Fibroblast of villous mesenchyme (primary cell): ENCODE measurements at places on chromosomes 6 and 20. TPM values are rescaled to one million over a fixed set of nuclear protein-coding genes. Genes with fewer than 3 reads are reported as not detected.

DNA sequence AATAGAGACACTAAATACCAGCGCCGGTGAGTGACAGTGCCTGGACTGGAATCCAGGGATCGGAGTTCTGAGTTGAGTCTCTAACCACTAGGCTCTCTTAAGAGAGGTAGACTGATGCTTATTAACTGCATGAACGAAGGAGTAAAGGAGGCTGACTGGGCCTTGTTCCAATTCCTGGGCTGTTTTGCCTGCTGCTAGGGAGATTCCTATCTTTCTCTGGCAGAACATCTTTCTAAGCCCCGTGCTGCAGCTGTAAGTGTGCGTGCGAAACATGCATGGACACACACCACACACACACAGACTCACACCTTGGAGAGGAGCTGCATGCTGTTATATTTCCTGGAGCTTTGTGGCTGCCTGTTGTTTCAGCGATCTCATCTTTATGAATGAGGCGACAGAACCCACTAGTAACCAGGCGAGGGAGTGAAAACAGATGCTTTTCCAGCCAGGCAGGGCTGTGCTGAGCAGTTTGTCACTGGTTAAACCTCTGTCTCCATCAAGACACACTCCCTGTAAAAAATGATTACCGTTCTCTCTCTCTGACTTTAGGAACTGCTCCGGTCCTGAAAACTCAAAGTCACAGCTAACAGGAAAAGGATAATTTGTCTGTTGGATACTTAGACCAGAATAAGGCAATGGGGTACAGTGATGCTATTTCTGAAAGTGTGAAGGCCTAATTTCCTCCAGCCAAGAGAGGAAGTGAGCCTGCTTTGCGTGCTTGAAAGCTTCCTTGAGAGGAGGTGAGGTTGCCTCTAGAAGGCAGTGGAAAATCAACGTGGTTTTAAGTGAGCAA is 157.4 kb upstream of the ZNF217 start:
- DNase-seq: peak; percentile 94

GRCh38 chr20:15675813-15676484 is 897.3 kb downstream of the KIF16B start:
- no peak for DNase-seq

DNA sequence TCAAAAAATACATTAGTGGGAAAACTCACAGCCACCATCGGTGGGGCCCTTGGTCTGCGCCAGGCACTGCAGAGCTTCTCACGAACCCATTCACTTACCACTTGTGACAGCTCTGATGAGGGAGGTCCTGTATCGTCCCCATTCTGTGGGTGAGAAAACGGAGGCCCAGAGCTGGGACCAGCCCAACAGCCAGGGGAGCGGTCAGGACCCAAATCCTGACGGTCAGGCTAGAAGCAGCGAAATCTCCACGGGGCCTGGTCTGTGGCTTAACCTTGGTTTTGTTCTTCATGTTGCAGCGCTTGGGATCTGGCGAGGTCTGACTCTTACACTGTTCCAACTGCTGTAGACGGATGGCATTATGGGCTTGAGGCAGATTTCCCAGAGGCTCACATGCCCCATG is 7.7 kb upstream of the VSX1 start:
- DNase-seq: no peak

The LGSN gene
- under 0.01 and 0.32 TPM in 2 replicates for total RNA-seq

GRCh38 chr6:105121981-105122380 is 57.8 kb downstream of the POPDC3 start:
- DNase-seq: peak; percentile 5

The KIZ gene
- 15.5 TPM in 2 replicates for total RNA-seq

- no peak for DNase-seq
Observed at GRCh38 chr6:42236030-42236429, 18.4 kb upstream of the MRPS10 start.

The AHCY gene
- 81.5 and 94.6 TPM in 2 replicates for total RNA-seq

The LY6G6D gene
- total RNA-seq: not detected in 2 replicates
